Lung (tissue), 17 donors: ENCODE measurements at places on chromosomes 2 and 18. TPM values are rescaled to one million over a fixed set of nuclear protein-coding genes. Genes with fewer than 3 reads are reported as not detected.
A peak's percentile ranks its signal among the peaks of the same experiment; 100 is the strongest.

The GREB1L gene
- 1.2 TPM for total RNA-seq

GRCh38 chr2:30382995-30383394 is 64.1 kb upstream of the LCLAT1 start:
- DNase-seq: no peak
- no peaks in the 10 kb centered on the region for H3K27me3 ChIP-seq
- no peak overlapping the region for H3K4me3 ChIP-seq
- H3K4me1 ChIP-seq: no peaks in the 10 kb centered on the region

GRCh38 chr2:195299600-195299999 is 357.4 kb upstream of the SLC39A10 start:
- DNase-seq: no peak
- H3K27ac ChIP-seq: no peak overlapping the region
- no peaks in the 10 kb centered on the region for H3K4me1 ChIP-seq
- no peaks in the 10 kb centered on the region for H3K36me3 ChIP-seq

- H3K4me3 ChIP-seq: no peak overlapping the region
- peaks cover 24% of the 10 kb centered on the region for H3K4me1 ChIP-seq
- DNase-seq: no peak
- H3K27me3 ChIP-seq: no peaks in the 10 kb centered on the region
Observed at GRCh38 chr2:98468621-98469236, 24.1 kb downstream of the INPP4A start.

The CPO gene
- total RNA-seq: 0.20 TPM

- DNase-seq: no peak
- no peak overlapping the region for H3K4me3 ChIP-seq
- H3K27ac ChIP-seq: no peak overlapping the region
- no peaks in the 10 kb centered on the region for H3K36me3 ChIP-seq
- H3K27me3 ChIP-seq: no peaks in the 10 kb centered on the region
- no peaks in the 10 kb centered on the region for H3K4me1 ChIP-seq
Observed at GRCh38 chr2:207291625-207292252, 126.0 kb upstream of the KLF7 start.

DNA sequence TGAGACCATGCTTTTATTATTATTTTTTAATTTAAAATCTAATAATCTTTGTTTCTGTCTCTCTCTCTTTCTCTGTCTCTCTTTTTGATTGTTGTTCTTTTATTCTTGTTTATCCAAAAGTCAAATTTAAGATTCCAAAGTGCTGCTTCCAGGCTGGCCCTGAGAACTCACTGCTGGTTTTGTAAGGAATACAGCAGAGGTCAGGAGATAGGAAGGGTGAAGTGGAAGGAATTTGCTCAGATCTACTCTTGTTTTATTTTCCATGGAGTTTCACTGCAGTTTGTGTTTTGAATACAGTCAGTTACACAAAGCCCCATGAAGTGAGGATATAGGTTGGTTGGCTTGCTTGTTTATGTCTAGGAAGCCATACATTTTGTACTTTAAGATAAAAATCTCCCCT is 168.1 kb downstream of the MIB1 start:
- no peaks in the 10 kb centered on the region for H3K36me3 ChIP-seq
- H3K4me3 ChIP-seq: no peak overlapping the region
- no peak overlapping the region for H3K27ac ChIP-seq
- peaks cover 2% of the 10 kb centered on the region for H3K4me1 ChIP-seq
- DNase-seq: peak; percentile 90

DNA sequence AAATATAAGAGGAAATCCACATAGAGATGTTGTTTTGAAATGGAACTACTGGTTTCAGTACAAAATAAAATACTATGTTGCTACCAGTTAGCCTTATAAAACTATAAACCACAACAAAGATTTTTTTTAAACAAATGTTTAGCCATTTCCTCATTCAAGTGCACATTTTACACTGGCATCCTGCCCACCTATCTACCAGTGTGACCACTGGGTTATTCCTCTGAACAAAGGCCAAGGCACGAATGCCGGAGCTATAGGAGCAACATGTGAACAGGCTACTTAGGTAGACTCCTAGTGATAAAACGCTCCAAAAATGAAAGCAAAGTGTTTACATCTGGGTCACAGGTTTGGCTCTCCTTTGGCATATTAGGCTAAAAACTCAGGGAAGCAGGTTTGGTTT is 31.8 kb upstream of the SULT1C4 start:
- H3K4me1 ChIP-seq: no peaks in the 10 kb centered on the region
- no peak overlapping the region for H3K27ac ChIP-seq
- H3K4me3 ChIP-seq: no peak overlapping the region
- H3K27me3 ChIP-seq: no peaks in the 10 kb centered on the region
- DNase-seq: no peak

The SERPINB2 gene
- total RNA-seq: 1.3 TPM

The TPO gene
- total RNA-seq: 0.31 TPM

The SERPINB4 gene
- total RNA-seq: 0.34 TPM

DNA sequence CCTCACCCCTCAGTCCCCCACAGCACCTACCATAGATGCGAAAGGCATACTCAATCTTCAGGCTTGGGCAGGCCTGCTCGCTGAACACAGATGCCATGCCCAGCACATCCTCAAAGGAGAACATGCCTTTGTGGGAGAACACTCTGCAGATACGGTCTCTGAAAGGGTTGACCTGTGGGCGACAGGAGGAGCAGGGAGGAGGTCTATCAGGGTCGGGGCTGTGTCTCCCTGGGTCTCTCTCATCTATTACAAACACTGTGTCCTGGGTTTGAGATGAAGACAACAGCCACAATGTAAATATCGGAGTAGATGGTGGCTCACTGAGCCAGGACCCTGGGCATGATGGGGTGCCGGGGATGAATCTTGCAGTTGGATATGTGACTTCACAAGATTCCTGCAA is 46.0 kb downstream of the CIB4 start:
- no peak for DNase-seq
- H3K27ac ChIP-seq: no peak overlapping the region
- H3K27me3 ChIP-seq: no peaks in the 10 kb centered on the region
- no peaks in the 10 kb centered on the region for H3K36me3 ChIP-seq
- no peak overlapping the region for H3K4me3 ChIP-seq
- peaks cover 2% of the 10 kb centered on the region for H3K4me1 ChIP-seq

- no peaks in the 10 kb centered on the region for H3K27me3 ChIP-seq
- peaks cover 4% of the 10 kb centered on the region for H3K4me1 ChIP-seq
- H3K36me3 ChIP-seq: no peaks in the 10 kb centered on the region
- no peak overlapping the region for H3K27ac ChIP-seq
- no peak overlapping the region for H3K4me3 ChIP-seq
Observed at GRCh38 chr18:10006311-10006893, 92.6 kb downstream of the VAPA start.

The SRD5A2 gene
- total RNA-seq: 5.3 TPM

GRCh38 chr18:74140582-74140981 is 7.1 kb downstream of the FBXO15 start:
- no peak overlapping the region for H3K4me3 ChIP-seq
- H3K27me3 ChIP-seq: no peaks in the 10 kb centered on the region
- DNase-seq: no peak
- no peak overlapping the region for H3K27ac ChIP-seq

DNA sequence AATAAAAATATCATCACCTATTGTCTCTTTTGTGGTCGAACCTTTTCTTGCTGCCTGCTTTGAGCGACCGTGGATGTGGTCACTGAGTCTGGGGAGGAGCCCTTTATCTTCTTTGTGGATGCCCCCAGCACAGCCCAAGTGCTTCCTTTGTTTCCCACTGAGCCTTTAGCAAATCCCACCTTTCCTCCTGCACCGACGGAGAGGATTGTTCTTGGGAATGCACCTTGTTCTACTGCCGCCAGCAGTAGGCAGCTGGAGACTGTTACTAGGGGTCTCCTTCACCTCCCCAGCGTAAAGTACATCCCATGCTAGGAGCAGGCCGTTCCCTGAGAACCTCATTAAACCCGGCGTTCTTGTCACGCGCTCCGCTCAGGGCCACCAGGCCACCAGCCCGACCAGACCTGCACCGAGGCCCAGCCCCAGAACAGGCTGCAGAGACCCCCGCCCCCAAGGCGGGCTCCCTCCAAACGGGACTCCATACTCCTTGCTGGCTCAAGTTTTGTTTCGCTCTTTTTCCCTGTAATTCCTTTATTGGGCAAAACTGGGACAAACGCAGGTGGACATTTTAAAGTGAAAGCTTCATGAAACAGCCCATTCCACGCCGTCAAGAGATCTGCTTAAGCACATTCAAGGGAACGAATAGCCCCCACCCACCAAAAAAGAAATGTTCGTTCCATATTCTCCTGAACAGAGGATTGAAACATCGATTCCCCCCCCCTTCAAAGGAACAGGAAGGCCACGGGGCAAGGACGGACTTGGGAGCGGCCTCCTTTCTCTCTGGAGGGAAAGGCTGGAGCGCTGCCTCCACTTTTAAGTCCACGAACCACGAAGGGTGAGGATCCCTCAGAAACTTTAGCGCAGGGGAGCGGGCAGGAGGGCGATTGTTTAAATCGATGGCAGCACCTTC is 1.1 kb upstream of the MAT2A start:
- peaks cover 20% of the 10 kb centered on the region for H3K36me3 ChIP-seq
- peaks cover 15% of the 10 kb centered on the region for H3K4me1 ChIP-seq
- peak overlapping the region; percentile 97 for H3K27ac ChIP-seq
- no peaks in the 10 kb centered on the region for H3K27me3 ChIP-seq
- peak overlapping the region; percentile 100 for H3K4me3 ChIP-seq

The REL gene
- 26.9 TPM for total RNA-seq

GRCh38 chr2:239816576-239817467 is 208.3 kb downstream of the NDUFA10 start:
- no peaks in the 10 kb centered on the region for H3K27me3 ChIP-seq
- no peaks in the 10 kb centered on the region for H3K36me3 ChIP-seq
- peaks cover 7% of the 10 kb centered on the region for H3K4me1 ChIP-seq
- H3K27ac ChIP-seq: no peak overlapping the region

DNA sequence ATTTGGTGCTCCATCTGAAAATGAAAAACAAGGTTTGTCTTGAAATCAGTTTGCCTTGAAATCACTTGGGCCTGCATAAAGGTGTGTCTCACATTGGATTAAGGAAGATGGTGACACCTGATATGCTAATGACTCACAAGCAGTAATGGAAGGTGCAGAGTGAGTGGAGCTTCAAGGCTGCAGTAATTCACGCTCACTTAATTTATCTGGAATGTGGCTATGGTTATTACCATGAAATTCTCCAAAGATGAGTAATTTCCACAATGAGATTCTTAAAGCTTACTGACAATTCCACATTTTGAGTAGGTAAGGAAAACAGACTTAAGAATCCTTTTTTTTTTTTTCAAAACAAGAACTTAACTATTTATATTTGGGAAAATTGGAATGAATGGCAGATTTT is 156.8 kb downstream of the PAX3 start:
- no peak overlapping the region for H3K27ac ChIP-seq
- no peaks in the 10 kb centered on the region for H3K4me1 ChIP-seq
- H3K4me3 ChIP-seq: no peak overlapping the region
- no peaks in the 10 kb centered on the region for H3K27me3 ChIP-seq
- H3K36me3 ChIP-seq: no peaks in the 10 kb centered on the region

DNA sequence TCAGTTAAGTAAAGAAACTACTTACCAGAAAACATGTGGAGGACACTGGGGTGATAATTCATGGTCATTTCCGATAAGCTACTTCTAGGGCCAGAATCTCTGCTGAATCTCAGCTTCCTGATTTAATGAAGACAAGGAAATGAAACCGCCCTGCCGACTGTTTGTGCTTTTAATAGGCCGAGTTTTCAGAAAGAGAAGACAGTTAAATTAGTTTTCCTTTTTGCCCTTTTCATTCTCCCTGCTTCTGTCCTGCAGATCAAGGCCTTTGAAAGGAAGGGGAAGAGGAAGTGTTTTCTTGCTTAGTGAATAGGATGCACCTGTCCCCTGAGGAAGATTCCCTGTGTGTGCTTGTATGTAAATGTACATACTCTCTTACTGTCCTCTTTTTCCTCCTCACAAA is 126.6 kb downstream of the SH3RF3 start:
- no peak overlapping the region for H3K4me3 ChIP-seq
- H3K27me3 ChIP-seq: no peaks in the 10 kb centered on the region
- DNase-seq: no peak
- H3K36me3 ChIP-seq: no peaks in the 10 kb centered on the region
- H3K27ac ChIP-seq: no peak overlapping the region

The TRABD2A gene
- total RNA-seq: 1.9 TPM

DNA sequence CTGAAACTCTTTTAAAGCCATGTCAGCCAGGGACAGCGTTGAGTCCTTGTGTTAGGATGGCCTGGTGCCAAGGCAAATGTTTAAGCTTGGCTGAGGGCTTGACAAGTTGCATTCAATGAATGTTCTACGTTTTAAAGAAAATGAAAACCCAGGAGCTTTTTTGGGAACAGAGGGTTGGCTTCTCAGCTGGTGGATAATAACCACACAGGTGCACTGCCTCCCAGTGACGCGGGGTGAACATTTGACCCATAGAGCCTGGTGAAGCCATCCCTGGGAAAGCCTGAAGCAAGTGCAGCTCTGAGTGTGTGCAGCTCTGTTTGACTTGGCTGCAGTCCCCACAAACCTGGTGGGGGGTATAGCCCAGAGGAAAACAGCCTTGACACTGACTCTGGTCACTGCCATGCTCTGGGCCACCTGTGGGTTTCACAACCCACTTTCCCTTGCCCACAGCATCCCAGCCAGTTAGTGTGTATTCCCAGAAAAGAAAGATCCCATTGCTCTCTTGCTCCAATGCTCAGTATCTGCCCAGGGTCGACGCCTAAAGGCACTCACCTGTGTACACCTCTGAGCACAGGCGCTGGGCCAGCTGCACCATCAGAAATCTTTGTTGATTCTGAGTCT is 874.9 kb downstream of the RNF144A start:
- peaks cover 6% of the 10 kb centered on the region for H3K4me1 ChIP-seq
- no peak overlapping the region for H3K4me3 ChIP-seq
- H3K27me3 ChIP-seq: no peaks in the 10 kb centered on the region
- peak; percentile 91 for DNase-seq
- no peaks in the 10 kb centered on the region for H3K36me3 ChIP-seq
- H3K27ac ChIP-seq: no peak overlapping the region

DNA sequence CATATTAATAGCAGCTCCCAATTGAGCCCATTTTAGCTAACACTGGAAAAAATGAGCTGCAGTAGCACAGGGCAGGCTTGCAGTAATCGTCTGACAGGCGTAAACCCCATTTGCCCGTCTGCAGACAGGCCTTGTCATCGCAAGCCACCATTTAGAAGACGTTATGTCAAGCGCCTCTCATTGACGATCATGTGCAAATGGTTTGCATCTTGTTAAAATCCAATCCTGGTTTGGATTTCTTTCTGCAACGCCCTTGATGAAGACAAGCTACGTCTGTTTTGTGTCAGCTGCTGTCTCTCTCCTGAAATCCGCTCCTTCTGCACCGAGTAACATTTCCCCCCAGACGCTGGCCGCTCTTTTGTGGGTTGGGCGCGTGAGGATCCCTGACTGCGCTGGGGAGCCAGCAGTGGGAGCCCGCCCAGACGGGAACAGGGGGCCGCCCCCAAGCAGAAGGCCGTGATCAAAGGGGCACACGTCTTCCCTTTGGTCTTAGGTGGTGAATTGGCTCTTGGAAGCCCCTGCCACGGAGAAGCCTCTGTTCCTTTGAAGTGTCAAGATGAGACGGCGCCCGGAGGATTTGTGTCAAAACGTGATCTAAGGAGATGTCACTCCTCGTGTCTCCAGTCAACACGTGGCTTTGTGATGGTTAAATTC is 84.2 kb upstream of the GPC1 start:
- H3K36me3 ChIP-seq: no peaks in the 10 kb centered on the region
- H3K4me1 ChIP-seq: no peaks in the 10 kb centered on the region
- no peak overlapping the region for H3K27ac ChIP-seq
- no peak overlapping the region for H3K4me3 ChIP-seq
- H3K27me3 ChIP-seq: peaks cover 5% of the 10 kb centered on the region
